ENCODE measurements at places on chromosomes 6 and 20.

DNA sequence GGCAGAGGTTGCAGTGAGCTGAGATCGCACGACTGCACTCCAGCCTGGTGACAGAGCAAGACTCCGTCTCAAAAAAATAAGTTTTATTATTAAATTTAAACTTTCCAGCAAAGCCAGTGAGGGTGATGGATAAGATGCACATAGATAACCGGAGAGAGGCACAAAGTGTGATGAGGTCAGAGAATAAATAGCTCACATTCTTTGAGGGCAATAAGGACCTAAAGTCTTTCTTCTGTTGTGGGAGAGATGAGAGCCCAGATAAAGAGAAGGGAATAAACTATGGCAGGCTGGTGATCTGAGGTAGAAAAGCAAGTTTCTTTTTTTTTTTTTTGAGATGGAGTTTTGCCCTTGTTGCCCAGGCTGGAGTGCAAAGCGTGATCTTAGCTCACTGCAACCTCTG lies 20.6 kb upstream of the EZR start:
- no peak for DNase-seq

- DNase-seq: no peak
Measured at GRCh38 chr20:42102000-42102399, 483.8 kb upstream of the CHD6 start.

DNA sequence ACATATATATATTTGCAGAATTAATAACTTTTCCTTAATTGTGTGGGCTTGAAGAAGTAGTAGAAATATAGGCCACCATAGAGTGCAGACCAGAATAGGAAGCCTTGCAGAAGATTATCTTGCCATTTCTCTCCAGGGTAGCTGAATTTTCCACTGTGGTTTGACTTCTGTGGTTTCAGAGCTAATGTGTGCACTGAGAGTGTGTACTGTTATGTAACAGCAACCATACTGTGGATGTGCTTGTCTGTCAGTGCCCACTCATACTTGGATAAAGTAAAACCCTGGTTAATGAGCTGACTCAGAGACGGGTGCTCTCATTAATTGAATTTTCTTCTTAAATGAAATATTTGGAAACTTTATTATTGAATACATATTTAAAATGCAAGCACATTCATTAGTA lies 57.2 kb downstream of the CEP43 start:
- no peak for DNase-seq

- DNase-seq: no peak
Measured at GRCh38 chr6:1499777-1500176, 109.9 kb upstream of the FOXC1 start.
